CMK (cell line): ENCODE measurements at places on chromosomes 5 and 9.

DNA sequence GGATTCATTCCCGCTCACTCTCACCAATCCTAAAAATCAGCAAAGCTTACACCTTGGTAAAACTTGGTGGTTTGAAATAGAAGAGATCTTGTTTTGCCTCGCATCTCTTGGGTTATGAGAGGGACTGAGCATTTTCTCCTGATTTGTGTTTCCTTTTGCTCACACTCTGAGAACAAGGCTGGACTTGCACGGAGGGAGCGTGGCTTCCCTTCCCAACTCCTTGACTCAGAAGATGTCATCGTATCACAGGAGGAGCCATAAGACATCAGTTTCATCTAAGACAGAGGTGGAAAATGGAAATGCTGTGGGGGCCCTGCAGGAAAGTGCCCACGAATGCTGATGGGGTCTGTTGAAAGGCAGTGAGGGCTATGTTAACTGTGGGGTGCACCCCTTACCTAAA, 37.4 kb downstream of the CTSL start:
- DNase-seq: no peak

DNA sequence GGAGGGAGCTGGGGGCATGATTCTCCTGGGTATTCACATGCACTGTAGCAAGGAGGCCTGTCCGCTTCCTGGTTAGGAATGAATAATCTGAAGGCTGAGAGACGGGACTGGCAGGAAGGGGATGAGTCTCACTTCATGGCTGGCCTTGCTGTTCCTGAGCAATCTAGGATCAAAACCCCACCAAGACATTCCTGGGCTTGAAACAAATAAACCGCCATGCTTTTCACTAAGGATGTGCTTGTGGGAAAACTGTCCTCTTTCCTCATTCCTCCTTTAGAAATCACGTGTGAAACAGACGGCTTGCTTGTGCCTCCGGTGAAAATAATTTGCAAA, 132.8 kb downstream of the MACROH2A1 start:
- no peak for DNase-seq

DNA sequence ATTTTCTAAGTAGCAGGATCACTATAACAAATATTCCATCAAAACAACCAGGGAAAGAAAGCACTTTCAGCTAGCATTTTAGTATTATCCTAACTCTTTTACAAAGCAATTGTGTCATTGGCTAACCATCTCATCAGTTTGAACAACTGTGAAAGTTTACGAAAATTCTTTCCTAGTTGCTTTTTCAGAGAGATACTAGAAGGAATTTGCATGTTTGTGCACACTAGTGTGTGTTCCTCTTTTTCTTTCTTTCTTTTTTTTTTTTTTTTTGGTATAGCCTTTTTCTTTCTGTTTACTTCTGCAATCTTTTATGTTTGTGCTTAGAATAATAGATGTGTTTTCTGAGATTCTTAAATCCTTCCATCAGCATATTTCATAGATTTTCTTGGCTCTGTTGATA, 124.7 kb upstream of the SEMA6A start:
- no peak for DNase-seq

DNA sequence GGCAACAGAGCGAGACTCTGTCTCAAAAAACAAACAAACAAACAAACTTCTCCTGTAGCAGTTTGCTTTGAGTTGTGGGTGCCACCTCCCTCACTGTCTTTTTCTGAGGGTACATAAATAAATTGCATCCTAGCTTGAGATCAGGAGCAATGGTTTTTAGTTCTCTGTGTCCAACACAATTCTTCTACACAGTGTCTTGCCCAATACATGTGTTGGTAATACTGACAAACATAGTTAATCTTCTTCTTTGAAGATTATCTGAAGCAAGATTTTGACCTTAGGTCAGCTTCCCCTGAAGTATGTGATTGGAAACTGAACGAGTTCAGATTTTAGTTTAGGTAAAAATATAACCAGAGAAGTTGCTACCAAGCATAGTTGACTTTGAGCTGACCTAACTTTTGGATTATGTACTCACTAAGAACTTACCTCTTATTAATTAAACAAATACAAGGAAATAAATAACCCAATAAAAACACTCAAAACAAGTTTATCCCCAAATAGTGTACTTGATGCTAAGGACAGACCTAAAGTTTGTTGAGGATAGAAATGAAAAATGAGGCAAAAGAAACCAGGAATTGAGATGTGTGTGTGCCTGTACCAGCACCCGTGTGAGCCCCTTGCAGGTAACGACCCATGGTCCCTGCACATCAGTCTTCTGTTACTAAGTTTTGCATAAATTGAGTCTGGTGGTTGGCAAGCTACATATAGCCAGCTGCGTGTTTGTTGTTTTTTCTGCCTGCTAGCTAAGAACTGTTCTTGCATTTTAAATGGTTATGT, 16.2 kb downstream of the TJP2 start:
- DNase-seq: no peak

DNA sequence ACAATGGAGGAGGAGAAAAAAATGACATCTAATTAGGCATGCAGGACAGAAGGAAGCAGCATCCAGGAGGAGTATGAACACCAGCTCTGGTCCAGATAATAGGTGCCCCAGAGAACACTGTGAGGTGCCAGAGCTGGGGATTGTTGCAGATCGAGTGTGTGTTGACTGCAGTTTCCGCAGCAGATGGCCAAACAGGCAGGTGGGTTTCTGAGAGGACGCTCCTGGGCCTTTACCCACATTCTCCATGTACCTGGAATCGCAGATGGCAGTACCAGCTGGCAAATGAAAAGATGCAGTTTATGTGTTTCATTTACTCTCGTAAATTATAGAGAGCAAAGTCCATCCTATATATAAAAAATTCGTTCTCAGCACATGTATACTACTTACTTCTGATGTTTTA, 182.2 kb upstream of the ISL1 start:
- no peak for DNase-seq

DNA sequence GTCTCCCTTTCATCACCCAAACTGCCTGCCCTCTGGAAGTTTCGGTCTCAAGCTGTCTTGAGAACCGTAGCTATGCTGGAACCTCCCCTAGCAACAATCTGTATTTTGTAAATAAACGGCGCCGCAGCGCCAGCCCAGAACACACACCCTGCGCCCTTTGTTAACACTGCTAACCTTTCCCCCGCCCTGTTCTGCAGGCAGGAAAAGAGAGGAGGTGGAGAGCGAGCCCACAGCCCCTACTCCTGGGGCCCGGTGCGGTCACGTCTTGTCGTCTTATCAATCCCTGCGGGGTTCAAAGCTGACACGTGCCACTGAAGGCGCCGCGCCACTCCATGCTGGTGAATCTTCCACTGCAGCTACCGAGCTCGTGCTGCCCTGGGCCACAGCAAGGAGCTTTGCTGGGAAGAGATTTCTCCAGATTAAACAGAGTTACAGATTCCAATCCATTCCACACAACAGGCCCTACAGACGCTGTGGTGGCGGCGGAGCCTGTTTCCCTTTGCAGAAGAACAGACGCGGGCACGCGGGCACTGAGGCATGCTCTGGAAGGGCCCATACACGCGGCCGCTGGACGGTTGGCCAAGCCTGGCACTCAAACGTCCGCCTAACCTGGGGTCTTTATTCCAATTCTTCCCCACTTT, 25.3 kb downstream of the ZDHHC11B start:
- peak; percentile 49 for DNase-seq

DNA sequence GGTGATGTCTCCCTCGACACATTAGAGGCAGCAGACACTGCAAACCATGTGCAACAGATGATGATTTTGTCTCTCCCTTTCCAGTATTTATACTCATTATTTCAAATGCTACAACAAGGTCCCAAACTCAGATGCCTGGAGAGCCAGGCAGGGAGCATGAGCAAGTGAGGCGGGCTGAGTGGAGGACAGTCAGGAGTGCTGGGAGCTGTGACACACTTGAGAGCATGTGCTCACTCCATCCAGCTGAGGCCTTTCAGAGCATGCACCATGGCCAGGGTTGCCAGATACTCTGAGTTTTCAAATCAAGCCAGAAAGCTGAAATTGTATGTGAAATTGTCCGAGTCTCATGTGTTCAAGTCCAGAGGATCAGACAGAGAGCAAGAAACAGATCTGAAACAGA, 55.8 kb upstream of the SLC2A8 start:
- no peak for DNase-seq

DNA sequence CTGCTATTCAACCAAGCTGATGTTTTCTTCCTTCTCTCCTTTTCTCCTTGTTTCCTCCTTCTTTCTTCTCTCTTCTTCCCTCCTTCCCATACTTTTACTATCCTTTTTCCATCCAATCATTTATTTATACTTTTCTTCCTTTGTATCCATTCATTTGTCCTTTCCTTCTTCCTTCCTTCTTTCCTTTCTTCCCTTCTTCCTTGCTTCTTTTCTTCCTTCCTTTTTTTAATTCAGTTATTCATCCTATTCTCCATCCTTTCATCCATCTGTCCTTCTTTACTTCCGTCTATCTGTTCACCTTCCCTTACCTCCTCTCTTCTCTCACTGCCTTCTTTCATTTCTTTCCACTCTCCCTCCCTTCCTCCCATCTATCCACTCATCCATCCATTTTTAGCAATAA, 24.0 kb upstream of the PPARGC1B start:
- DNase-seq: no peak

DNA sequence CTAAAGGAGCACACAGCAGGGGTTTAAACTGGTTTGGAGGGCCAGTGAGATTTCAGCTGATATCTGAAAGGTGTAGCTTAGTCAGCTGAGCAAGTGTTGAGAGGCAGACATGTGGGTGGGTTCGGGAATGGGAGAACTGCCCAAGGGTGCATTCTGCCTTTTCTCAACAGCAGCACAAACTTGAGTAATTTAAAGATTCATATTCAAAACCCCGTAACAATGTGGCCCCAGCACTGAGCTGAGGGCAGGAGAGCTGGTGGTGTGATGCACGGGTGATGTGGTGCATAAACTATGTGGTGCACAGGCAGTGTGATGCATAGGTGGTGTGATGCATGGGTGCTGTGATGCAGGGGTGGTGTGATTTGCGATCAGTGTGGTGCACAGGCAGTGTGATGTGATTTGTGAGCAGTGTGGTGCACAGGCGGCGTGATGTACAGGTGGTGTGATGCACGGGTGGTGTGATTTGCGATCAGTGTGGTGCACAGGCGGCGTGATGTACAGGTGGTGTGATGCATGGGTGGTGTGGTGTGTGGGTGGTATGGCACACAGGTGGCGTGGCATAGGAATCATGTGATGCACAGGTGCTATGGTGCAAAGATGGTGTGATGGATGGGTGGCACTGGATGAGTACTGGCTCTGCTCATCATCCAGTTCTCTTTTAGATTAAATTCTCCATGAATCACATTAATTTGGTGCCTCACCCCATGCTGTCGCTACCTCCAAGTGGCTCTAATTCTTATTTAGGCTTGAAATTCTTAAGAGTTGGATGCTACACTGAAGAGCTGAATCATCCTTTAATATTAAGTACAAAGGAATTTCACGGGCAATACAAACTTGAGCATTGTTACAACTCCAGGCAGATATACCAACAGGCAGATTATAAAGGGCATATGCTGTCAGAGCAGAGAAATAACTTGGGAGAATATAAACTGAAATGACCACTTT, 53.6 kb downstream of the DAP start:
- no peak for DNase-seq

GRCh38 chr9:33517373-33517772, 6.7 kb upstream of the ANKRD18B start:
- no peak for DNase-seq

- no peak for DNase-seq
Measured at GRCh38 chr5:159133041-159133741, 33.5 kb upstream of the EBF1 start.

GRCh38 chr5:116671211-116671736, 96.7 kb upstream of the SEMA6A start:
- no peak for DNase-seq

- no peak for DNase-seq
Measured at GRCh38 chr5:175001876-175002645, 277.7 kb downstream of the MSX2 start.

GRCh38 chr5:148808864-148809642, 17.4 kb upstream of the ADRB2 start:
- DNase-seq: no peak

DNA sequence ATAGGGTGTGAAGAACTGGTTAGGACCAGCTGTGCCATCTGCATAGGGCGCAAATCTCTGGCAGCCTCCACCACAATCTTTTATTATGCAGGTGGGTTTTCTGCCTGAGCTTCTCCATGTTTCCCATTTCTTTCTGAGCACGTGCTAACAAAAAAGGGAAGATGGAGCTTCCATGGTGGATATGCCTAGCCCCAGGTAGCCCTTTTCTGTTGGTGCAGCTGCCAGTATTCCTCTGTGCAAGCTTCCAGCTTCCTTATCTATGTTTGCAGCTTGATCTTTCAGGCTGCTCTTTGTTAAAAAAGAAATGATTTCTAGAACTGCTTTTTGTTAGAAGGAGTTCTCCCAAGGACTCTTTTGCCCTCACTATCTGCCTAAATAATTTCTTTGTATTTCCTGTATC, 95.0 kb upstream of the EPB41L4A start:
- no peak for DNase-seq

GRCh38 chr9:94867842-94868312, 141.4 kb downstream of the AOPEP start:
- DNase-seq: no peak

DNA sequence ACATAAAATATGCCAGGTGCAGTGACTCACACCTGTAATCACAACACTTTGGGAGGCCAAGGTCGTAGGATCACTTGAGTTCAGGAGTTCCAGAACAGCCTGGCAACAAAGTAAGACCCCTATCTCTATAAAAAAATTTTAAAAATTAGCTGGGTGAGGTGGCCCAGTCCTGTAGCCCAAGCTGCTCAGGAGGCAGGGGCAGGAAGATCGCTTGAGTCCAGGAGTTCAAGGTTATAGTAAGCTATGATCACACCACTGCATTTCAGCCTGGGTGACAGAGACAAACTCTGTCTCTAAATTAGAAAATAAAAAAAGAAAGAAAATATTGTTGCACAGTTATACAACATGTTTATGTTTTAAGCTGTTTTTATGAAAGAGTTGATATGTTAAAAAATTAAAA, 6.8 kb downstream of the CENPK start:
- DNase-seq: no peak

DNA sequence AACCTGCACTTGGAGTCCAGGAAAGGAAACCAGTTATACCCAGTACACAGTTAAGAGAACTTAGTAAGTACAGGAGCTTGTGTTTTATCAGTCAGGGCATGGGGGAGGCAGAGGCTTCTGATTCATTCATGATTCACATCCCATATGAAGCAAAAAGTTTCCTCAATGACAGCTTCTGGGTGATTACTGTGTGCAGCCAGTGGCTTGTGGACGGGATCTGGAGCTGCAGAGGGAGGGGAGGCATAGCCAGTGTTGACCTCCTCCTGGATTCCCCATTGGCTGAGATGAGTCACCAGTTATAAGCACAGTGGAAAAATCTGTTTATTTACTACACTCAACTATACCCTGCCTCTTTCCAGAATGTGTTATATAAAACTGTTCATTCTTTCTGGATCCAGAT, 17.7 kb downstream of the IL31RA start:
- DNase-seq: no peak
